ENCODE measurements at places on chromosomes 5 and 9. TPM values are rescaled to one million over a fixed set of nuclear protein-coding genes. Genes with fewer than 3 reads are reported as not detected.

- H3K27me3 ChIP-seq = no peaks in the 10 kb centered on the region
- H3K36me3 ChIP-seq = no peaks in the 10 kb centered on the region
- peaks cover 9% of the 10 kb centered on the region for H3K4me1 ChIP-seq
These were observed 41.7 kb downstream of the ZNF608 start for GRCh38 chr5:124704594-124705284.

- DNase-seq = no peak
- no peaks in the 10 kb centered on the region for H3K4me1 ChIP-seq
- H3K4me3 ChIP-seq = no peak overlapping the region
- H3K27me3 ChIP-seq = no peaks in the 10 kb centered on the region
These were observed 72.9 kb downstream of the TARS1 start for GRCh38 chr5:33513462-33514185.

GRCh38 chr9:1272488-1272887 lies 222.3 kb downstream of the DMRT2 start:
- H3K27ac ChIP-seq = no peak overlapping the region
- no peaks in the 10 kb centered on the region for H3K4me1 ChIP-seq
- DNase-seq = no peak
- H3K36me3 ChIP-seq = no peaks in the 10 kb centered on the region
- no peak overlapping the region for H3K4me3 ChIP-seq
- H3K27me3 ChIP-seq = no peaks in the 10 kb centered on the region

- H3K27me3 ChIP-seq = no peaks in the 10 kb centered on the region
- no peak overlapping the region for H3K27ac ChIP-seq
- no peak for DNase-seq
These were observed 53.1 kb upstream of the EDIL3 start for GRCh38 chr5:84437673-84438315.

DNA sequence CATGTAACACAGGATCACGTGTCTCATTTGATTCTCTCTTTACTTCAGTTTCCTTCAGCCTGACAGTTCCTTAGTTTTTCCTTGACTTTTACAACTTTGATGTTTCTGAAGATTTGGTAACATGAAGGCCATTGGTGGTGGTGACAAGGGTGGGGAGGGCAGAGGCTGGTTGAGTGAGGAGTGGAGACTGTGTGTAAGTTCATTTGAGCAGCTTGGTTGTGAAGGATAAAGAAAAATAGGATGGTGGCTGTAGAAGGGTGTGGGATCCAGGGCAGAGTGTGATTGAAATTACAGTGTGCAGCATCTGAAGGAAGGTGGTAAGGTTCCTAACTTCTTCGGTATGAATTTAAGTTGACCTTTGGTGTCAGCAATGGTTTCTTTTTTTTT lies 20.4 kb downstream of the SUB1 start:
- H3K4me1 ChIP-seq = no peaks in the 10 kb centered on the region
- H3K27me3 ChIP-seq = no peaks in the 10 kb centered on the region
- DNase-seq = no peak
- no peaks in the 10 kb centered on the region for H3K36me3 ChIP-seq

DNA sequence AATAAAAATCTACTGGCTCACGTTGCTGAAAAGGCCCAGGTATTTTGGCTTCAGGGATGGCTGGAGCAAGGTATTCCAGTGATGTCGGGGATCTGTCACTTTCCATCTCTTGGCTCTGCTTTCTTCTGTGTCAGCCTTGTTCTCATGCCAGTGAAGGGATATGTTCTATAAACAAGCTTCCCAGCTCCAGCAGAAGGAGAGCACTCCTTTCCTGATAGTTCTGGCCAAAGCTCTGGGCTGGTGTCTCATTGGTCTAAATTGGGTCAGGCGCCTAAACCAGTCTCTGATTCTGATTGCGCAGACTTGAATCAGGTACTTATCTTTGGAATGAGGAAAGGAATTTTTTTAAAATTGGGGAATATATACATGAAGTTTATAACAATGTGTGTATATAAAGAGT lies 5.1 kb downstream of the SNX30 start:
- no peaks in the 10 kb centered on the region for H3K36me3 ChIP-seq
- no peak overlapping the region for H3K4me3 ChIP-seq
- H3K27me3 ChIP-seq = no peaks in the 10 kb centered on the region
- DNase-seq = no peak
- H3K27ac ChIP-seq = no peak overlapping the region

DNA sequence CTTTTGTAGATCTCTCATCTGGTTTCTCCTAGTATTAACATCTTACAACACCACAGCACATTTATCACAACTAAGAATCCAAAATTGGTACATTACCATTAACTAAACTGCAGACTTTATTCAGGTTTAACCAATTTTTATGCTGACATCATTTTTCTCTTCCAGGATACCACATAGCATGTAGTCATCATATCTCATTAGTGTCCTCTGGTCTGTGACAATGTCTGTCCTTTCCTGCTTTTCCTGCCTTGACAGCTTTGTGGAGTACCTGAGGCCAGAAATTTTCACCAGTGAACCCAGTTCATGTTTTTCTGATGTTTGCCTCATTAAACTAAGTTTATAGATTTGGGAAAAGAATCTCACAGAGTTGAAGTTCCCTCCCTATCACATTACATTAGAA lies 294.7 kb upstream of the TNC start:
- H3K27ac ChIP-seq = no peak overlapping the region
- no peaks in the 10 kb centered on the region for H3K4me1 ChIP-seq
- no peak overlapping the region for H3K4me3 ChIP-seq
- DNase-seq = no peak

GRCh38 chr9:76333964-76334363 lies 60.3 kb downstream of the RFK start:
- no peak for DNase-seq
- H3K27ac ChIP-seq = no peak overlapping the region
- no peaks in the 10 kb centered on the region for H3K4me1 ChIP-seq
- no peaks in the 10 kb centered on the region for H3K27me3 ChIP-seq
- H3K4me3 ChIP-seq = no peak overlapping the region
- no peaks in the 10 kb centered on the region for H3K36me3 ChIP-seq

DNA sequence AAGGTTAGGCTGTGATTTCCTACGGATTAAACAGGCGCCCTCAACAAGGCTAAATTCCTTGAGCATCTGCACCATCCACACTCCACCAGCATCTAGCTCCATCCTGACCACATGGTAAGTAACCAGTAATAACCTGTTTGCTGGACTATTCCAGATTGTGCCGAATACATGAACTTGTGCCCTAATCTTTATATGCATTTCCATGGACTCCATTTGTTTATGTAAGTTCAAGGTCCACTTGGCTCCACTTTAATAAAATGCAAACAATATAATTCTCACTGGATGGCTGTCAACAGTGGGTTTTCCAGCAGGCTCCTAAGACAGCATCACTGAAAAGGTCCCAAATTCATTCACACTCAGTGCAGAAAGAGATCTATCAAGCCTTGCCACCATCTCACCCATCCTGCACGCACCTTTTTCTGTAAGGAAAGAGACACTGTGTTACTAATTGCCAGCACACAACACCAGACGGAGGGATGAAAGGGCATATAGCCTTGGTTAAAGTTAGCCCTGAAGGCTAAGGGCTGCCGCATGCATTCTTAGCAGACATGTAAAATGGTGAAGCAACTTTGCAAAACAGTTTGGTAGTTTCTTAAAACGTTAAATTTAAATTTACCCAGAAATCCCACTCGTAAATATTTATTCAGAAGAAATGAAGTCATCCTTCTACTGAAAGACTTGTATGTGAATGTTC lies 88.7 kb downstream of the GLIS3 start:
- no peak overlapping the region for H3K27ac ChIP-seq
- H3K4me1 ChIP-seq = peaks cover 12% of the 10 kb centered on the region
- no peaks in the 10 kb centered on the region for H3K36me3 ChIP-seq
- H3K4me3 ChIP-seq = no peak overlapping the region

PCDHGC4 gene
- 1.4 TPM for total RNA-seq

BHMT2 gene
- 13.6 TPM for total RNA-seq

TMEM232 gene
- 2.8 TPM for total RNA-seq

PCDHA3 gene
- 2.7 TPM for total RNA-seq

ANAPC2 gene
- 50.6 TPM for total RNA-seq

ENDOG gene
- 22.5 TPM for total RNA-seq

LEAP2 gene
- 1.3 TPM for total RNA-seq

Data from ovary (tissue), 10 donors.